ENCODE measurements at places on chromosomes 12 and 14.
A peak's percentile ranks its signal among the peaks of the same experiment; 100 is the strongest.

- DNase-seq, result peak; percentile 27
Observed at GRCh38 chr12:89695100-89695499, 13.5 kb downstream of the ATP2B1 start.

DNA sequence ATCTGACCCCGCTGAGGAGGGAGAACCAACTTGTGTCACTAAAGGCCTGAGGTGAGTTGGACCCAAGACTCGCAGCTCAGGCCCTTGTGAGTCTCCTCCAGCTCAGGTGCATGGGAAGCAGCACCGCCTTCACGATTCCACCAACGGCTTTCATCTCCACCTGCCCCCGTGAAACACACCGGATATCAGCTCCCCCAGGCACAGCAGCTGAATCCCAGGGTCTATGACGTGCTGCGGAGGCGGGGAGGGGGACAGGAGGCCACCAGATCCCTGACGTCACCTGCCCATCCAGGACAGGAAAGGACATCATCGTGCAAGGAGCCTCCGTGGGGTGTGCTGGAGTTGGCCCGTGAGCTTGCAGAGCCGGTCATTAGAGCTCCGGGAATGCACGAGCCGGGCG lies 18.5 kb upstream of the SFSWAP start:
- DNase-seq, result no peak

GRCh38 chr14:62665286-62665685 lies 380.0 kb downstream of the KCNH5 start:
- no peak for DNase-seq

- DNase-seq, result peak; percentile 63
Observed at GRCh38 chr12:47268501-47269454, 189.0 kb upstream of the AMIGO2 start.

DNA sequence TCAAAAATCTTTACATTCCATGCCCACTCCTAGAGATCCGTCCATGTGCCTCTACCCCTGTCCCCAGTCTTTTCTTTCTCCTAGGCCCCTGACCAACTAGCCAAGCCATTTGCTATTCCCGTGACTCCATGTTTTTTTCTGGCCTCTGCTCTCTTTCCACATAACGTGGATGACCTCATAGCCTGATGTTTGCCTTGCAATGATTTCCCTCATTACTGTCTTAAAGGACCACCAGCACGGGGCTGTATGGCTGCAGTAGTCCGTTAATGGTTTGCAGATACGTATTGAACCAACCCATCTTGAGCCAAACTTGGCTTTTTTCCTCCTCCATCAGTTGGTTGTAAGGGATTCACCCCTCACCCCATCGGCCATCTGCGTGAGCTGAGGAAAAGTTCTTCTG lies 226.0 kb downstream of the PCNX1 start:
- no peak for DNase-seq

GRCh38 chr12:4789776-4790175 lies 69.6 kb downstream of the GALNT8 start:
- DNase-seq, result no peak
